ENCODE measurements at places on chromosomes 5 and 9. TPM values are rescaled to one million over a fixed set of nuclear protein-coding genes. Genes with fewer than 3 reads are reported as not detected.

DNA sequence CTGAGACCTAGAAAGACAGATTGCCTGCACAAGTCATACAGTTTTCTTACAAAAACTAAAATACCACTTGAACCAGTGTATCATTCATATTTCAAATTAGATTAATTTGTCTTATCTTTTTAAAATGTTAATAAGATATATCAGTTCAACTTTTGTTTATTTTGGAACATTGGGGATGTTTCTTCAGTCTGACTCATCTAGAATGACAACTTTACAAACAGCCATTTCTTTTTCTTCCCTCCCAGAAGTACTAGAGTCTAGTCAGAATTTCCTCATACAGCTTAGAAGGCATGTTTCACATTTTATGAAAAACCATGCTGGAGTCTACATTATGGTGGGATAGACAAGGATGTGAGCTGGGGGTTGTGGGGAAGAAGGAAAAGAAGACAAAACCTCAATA, 262.5 kb downstream of the NFIB start:
- peak; percentile 49 for DNase-seq

DNA sequence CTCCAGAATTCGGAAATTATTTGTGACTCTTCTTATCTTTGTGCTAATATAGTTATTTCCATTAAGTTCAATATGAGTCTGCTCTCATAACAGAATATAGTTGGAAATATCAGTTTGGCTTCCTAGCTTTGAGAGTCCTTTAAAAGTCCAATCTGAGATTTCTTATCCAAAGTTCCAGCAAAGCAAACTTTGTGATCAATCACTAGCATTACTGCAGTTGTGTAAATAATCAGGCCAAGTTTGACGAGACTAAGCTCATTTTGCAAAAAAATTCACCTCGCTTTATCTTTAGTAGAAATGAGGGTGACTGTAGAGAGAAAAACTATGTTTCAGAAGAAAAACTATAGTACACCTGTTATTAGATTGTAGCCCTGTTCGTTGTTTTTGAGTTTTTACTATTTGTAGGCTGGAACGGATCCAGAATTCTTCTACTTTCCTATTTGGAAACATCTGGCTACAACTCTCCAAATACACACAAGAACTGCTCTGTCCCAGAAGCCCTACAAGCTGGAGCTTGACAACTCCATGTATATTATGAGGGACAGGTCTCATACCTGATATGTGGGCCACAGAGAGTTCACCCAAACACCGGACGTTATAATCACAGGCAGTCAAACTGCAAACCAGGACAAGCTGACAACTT, 47.8 kb downstream of the RAPGEF1 start:
- DNase-seq, result no peak

DNA sequence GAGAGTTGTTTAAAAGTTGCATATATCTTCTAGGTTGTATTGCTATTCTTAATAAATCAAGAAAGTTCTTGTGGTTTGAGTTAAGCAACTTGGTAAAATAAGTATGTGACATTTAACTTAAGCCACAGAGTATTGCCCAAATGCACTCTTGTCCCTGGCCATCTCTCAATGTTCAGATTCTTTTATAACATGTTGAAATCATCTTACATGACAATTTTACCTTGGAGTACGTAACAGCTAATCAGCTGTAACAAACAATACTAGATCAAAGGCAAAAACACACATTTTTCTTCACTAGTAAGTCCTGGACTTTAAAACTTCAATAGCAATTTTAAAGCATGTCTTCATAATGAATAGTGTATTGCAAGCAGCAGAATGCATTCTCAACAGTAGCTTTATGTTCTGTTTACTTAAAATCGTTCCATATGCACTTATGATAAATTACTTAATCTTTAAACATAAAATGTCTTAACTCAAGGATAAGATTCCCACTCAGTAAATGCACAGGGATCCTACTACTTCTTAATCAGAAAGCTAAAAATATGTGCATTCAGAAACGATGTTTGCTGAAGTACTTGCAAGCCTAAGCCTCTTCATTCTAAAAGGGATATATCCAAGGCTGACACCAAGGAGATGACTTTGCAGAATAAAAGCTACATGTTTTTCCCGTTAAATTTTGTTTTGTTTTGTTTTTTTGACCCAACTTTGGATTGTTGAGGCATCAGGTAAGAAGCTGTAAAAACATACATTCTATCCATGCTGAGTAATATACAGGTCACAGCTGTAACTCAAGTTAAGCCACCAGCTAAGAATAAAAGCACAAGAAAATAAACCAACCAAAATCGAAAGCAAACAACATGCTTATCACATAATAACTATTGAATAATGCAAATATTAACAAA, 86.1 kb upstream of the NFIB start:
- DNase-seq, result peak; percentile 58

The RHOBTB3 gene
- 9.6 TPM for total RNA-seq

The PCDHA4 gene
- 0.77 TPM for total RNA-seq

The PKN3 gene
- 2.1 TPM for total RNA-seq

GRCh38 chr9:8331507-8332330, 532.1 kb upstream of the DMAC1 start:
- DNase-seq, result no peak

The RALGPS1 gene
- total RNA-seq, result 8.4 TPM

DNA sequence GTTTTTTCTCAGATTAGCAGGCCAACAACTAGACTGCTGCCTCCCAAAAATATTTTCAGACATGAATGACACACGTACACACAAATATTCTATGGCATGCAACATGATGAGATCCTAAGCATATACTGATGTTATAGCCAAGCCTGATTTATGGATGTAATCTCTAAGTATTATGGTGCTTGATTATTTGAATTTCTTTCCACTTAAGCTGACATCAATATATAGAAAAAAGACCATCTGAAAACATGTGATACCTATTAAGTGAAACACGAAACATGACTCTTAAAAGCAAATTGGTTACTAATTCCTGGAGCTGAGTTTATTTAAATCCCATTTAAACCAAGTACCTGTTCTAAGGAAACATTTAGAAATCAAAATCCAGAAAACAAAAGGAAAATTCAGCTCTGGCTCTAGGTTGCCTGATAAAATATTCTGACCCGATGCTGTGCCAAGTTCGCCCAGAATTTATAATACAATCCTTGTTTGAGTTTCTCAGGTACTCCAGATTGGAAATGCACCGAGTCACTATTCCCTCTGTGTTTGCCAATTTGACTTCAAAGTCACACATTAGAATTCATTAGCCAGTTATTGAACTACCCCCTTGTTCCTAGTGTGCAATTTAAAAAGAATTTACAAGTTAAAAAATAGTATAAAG, 548.6 kb downstream of the CSNK1G3 start:
- no peak for DNase-seq

The MIGA2 gene
- total RNA-seq, result 25.0 TPM

DNA sequence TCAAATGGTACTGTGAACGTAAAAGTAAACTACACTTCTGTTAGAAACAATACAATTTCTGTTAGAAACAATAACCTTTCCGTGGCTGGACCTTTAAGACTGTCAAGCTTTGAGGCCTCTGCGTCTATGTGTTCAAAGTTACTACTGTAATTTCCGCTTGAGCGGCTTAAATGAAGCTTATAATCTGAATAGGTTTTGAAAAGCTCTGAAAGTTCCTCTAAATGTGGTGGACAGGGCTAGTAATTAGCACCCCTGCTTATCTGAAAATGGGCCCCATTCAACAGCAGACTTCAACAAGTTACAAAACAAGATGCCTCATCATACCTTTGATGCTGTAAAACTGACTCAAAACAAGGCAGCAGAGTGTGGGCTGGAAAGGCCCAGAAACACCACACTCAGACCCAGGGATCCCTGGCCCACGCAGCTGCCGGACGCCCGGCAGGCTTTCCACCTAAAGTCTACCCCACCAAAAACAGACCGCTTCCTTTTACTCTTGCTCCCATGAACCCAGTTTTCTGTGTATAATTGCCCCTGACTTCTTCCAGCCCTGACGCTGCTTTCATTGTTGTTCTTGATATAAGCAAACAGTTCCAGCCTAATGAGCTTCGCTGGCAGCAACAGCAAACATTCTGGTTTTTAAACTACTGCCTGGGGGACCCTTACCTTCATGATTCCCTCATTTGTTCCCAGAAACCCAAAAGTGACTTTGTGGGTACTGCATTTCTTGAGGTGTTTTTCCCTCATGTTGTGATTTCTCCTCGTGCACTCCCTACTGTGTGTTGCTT, 66.7 kb downstream of the TLE1 start:
- no peak for DNase-seq

GRCh38 chr5:134813827-134814226, 31.9 kb upstream of the C5orf24 start:
- DNase-seq, result no peak

DNA sequence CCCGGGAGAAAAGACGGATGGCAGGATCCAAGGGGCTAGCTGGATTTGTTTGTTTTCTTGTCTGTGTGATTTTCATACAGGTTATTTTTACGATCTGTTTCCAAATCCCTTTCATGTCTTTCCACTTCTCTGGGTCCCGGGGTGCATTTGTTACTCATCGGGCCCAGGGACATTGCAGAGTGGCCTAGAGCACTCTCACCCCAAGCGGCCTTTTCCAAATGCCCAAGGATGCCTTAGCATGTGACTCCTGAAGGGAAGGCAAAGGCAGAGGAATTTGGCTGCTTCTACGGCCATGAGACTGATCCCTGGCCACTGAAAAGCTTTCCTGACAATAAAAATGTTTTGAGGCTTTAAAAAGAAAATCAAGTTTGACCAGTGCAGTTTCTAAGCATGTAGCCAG, 94.2 kb downstream of the SYK start:
- no peak for DNase-seq

DNA sequence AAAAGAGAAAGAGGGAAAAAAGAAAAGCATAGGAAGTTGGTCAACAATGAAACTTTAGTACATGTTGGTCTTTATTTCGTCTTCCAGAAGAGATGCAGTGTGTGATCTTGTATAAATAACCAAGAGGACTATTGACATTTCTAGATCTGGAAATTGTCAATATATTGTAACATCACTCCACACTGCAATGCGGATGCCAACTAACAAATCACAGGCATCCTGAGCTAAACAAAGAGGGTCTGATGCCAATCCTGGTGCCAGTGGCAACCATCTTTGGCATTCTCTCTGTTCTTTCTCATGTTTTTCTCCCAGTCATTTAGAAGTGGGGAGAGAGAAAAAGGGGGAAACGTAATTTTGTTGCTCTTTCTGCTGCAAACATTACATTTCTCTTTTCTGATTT, 9.7 kb downstream of the NFIB start:
- DNase-seq, result no peak

GRCh38 chr9:96209407-96210271, 92.3 kb downstream of the HSD17B3 start:
- DNase-seq, result peak; percentile 62

- peak; percentile 5 for DNase-seq
Measured at GRCh38 chr5:148697180-148697808, 43.0 kb upstream of the HTR4 start.

The FCHO2 gene
- total RNA-seq, result 10.5 TPM

DNA sequence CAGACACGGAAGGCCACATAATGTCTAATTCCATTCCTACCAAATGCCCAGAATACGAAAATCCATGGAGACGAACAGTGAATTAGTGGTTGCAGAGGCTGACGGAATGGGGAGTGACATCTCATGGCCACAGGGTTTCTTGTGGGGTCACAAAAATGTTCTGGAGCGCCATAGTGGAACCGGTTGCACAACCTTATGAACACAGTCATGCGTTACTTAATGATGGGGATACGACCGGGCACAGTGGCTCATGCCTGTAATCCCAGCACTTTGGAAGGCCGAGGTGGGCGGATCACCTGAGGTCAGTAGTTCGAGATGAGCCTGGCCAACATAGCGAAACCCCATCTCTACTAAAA, 26.0 kb upstream of the TTLL11 start:
- DNase-seq, result no peak

The CTXN3 gene
- not detected for total RNA-seq

The COL15A1 gene
- total RNA-seq, result under 0.01 TPM

DNA sequence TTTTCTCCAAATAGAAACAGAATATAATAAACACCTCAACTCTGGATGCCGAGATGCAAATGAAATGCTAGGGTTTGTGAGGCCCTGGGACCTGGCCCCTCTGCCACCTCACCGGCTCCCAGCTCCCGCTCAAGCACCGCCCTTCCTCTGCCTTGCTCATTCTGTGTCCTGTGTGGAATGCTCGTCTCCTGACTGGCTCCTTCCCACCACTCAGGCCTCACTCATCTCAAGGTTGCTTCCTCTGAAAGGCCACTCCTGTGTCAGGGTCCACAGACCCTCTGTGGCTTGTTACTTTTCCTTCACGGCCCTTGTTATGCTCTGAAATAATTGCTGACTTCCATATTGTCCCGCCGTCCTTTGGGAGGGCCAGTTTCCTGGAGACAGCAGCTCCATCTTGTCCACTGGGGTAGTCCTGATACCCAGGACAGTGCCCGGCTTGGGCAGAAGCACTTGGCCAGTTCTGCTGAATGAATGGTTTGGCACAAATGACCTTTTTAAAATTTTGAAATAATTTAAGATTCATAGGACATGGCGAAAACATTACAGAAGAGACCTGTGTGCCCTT, 15.4 kb downstream of the RNF44 start:
- DNase-seq, result no peak

- peak; percentile 53 for DNase-seq
Measured at GRCh38 chr5:75368391-75368790, 31.4 kb downstream of the HMGCR start.

GRCh38 chr5:65832603-65833228, 93.7 kb upstream of the ERBIN start:
- peak; percentile 87 for DNase-seq

DNA sequence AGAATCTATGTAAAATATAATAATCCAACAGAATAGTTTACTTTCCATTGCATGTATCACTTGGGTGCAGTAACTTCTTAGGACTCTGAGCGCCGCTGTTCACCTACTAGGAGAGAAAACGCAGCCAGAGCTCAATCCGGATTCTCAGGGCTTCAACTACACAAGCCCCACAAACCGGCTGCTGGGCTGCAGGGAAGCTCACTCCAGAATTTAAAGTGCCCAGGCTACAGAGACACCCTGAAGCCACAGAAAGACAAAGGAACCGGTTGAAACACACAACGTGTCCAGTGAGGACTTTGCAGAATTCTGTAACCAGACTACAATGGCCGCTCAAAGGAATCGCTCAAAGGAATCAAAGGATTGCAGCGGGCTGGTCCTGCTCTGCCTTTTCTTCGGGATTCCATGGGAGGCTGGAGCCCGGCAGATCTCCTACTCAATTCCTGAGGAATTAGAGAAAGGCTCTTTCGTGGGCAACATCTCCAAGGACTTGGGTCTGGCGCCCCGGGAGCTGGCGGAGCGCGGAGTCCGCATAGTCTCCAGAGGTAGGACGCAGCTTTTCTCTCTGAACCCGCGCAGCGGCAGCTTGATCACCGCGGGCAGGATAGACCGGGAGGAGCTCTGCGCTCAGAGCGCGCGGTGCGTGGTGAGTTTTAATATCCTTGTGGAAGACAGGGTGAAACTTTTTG, at the start of gene PCDHGA10:
Gene PCDHGA10 (plus strand): TSS at position 134 of the 686 bp plus-strand sequence. CDS start 189 bp downstream, at position 323.
- DNase-seq, result peak; percentile 63
